ENCODE measurements at places on chromosomes 11 and 22.

GRCh38 chr11:83427501-83427900 is 141.3 kb upstream of the CCDC90B start:
- no peak for DNase-seq

DNA sequence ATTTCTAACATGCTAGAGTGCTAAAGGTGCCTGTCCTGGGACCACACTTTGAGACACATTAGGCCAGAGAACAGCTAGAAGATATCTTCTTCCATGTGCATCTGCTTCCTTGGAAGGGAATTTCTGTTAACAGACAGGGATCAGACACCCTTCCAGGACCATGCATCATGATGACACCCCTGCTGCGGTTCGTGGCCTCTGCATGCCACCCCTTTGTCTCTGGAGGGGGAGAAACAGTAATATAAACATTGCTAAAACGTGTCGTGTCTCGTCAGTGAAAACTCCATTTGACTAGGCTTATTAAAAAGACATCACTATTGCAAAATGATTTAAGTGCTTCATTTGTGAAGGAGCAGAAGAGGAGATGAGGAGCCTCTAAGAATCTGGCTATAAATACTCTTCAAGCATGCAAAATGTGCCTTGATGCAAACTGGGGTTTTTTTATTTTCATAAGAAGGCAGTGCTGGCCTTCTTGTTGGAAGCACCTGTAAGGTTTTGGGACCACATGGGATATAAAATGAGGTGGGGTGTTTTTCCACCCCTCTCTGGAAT is 141.6 kb downstream of the MYO18B start:
- DNase-seq = no peak

DNA sequence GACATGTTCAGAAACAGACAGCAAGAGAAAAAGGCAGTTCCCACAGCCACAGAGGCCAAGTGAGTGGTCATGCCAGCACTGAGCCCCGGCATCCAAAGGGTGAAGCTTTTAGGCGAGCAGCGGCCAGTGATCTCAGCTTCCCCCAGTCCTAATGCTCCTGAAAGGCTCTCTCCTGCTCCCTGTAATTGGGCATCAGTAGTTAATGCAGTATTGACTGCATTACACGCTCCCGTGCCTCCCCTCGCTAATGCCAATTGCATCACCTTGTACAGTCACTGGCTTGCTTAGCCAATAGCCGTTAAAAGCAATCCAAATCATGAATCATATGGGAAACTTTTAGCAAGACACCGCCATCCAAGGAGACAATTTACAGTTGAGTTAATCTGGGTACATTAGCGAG is 4.9 kb downstream of the LMO1 start:
- DNase-seq = no peak

DNA sequence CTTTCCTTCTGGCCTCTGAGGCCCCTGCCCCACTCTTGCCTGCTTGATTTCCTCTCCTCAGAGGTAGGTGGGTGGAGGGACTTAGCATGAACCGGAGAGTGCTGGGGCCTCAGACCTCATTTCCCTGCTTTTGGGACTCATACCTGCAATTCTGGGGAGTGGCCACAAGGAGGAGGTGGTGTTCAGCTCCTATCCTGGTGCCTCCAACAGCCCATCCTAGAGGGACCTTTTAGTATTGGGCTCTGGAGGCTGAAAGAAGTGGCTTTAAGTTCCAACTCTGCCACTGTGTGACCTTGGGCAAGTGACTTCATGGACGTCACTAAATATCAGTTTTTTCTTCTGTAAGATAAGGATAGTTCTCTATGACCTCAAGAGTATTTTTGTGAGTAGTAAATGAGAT is 98.6 kb downstream of the KIAA1671 start:
- DNase-seq = no peak

DNA sequence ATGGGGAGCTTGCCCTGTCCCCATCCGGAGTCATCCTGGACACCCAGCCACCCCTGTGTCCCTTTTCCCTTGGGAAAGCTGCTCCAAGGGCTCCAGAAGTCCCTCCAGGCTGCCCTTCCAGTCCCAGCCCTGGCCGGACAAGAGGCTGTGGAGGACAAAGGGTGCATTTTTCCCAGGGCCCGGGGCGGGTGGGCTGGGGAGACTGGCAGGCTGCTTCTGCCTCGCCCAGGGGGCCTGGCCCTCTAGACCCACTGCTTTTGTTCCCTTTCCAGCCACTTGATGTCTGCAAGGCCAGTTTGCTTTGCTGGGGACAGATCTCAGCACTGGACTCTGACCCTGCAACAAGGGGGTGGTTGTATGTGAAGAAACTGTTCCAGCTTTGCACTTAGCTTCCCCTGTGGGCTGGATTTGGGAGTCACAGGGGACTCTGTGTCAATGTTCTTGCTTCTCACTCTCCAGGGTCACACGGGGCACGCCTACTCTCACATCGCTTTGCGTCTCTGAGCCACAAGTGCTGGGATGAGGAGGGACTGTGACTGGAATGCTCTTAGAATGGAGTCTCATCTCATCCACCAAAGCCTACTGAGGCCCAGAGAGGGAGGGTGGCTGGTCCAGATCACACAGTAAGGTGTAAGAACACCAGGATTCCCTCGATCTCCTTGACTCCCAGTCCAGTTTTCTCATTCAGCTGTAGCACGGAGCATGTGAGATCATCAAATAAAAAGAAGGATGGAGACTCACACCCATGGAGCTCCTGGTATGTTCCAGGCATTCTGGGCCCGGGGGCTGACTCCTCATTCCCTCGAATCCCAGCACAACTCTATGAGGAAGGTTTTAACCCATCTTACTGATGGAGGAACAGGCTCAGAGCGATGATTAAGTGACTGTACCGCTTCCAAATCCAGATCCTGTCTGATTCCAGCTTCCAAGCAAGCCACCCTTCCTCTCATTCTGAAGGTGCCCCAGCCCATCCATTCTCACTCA is 59.9 kb downstream of the FBXO7 start:
- DNase-seq = no peak

DNA sequence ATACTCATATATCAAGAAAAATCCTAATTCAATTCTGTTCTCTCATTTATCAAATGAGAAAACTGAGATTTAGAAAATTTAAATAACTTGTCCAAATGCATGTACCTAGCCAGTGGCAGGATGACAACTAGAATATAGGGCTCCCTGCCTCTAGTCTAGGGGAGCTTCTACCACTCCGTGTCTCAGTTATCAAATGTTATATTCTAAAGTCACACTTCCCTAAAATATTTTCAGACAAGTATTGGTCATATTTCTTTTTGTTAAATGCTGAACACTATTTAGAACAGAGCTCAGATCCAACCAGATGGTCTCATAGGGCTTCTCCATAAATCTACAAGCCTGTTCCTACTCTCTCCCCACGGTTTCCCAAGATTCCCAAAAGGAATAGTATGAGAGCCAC is 26.3 kb downstream of the KCNJ1 start:
- no peak for DNase-seq

DNA sequence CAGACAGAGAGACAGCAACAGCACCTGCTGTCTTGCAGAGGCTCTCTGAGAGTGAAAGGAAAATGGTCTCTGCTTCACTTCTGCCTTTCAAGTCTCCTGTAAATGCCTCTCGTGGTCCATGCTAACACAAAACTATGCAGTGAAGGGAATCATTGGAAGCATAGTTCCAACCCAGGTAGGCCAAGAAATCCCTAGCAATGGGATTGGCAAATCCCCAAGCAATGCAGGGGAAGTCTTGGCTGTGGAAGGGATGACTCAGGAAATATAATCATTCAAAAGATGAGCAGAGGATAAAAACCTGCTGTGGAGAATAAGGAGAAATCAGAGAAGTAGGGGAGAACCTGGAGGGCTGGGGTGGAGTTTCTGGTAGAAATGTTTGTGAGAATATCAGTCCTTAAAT is 216.1 kb upstream of the ZBED5 start:
- DNase-seq = no peak

DNA sequence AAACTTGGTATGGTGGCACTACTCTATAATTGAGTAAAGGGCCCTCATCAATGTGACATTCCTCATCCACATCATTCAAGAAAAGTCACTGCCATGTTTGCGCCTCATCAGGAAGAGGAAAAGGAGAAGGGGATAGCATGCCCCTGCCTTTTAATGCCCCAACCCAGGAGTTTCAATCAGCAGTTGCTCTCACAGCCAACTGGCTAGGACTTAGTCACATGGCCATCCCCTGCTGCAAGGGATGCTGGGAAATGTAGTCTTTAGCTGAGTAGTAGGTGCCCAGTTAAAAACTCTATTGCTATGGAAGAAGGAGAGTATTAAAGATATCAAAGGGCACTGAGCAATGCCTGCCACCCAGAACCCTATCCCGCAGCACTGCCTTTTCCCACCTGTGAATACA is 10.9 kb upstream of the CCND1 start:
- no peak for DNase-seq

DNA sequence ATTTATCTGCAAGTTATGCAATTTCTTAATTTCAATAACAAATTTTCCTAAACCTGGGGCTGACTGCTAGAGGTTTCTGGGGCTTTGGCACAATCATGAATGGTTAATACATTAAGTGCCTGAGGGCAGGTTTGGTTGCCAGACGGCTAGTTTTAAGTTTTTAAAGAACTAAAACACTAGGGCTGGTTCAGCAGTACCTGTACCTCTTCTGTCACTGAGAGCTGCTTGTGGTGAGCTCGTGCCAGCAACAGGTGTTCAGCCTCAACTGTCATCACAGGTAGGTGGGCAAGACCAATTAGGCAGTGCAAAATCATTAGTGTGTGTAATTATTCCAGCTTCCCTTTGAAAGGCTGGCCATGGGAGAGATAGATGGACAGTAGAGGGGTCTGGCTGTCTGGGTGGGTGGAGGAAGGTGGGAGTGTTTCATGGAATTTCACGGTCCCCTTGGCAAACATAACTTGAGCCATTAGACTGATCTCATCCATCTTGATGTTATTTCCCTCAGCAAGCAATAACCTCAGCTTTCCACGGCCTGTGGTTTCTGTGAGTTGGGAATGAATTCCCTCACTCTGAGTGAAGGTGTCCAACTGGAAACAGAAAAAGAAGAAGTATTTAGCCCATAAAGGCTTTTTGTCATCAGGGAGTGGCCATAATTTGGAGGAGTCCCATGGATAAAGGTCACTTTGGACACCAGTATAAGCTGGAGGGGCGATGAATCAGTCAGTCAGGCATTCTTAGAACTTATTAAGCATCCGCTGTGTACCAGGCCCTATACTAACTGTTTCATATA is 114.8 kb downstream of the SNX19 start:
- DNase-seq = no peak

- DNase-seq = no peak
Observed at GRCh38 chr11:94537031-94537600, 6.6 kb upstream of the FUT4 start.

GRCh38 chr11:101707477-101707876 is 123.7 kb upstream of the TRPC6 start:
- DNase-seq = no peak

DNA sequence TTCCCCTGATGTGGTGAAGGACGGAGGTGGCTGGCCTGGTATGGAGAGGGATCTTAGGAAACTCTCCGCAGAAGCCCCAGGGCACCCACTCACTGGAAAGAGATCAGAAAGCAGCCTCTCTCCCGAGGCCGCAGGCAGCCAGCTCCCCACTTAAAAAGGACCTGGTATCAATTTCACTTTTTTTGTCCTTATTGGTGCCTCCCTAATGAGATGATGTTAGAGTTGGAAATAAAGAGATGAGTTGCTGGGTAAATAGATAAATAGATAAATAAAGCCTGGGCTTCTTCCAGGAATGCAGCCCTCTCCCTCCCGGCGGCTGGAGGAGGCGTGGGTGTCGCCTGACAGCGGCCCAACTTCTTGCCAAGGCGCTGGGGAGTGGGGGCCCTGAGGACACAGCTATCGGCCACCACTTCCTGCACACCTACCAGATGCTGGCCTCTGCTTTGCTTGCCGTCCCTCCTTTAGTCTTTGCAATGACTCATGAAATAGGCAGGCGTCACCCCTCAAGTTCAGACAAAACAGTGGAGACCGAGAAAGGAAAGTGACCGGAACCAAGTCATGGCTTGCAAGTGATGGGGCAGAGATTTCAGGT is 42.9 kb downstream of the LINC01488 start:
- DNase-seq = no peak

DNA sequence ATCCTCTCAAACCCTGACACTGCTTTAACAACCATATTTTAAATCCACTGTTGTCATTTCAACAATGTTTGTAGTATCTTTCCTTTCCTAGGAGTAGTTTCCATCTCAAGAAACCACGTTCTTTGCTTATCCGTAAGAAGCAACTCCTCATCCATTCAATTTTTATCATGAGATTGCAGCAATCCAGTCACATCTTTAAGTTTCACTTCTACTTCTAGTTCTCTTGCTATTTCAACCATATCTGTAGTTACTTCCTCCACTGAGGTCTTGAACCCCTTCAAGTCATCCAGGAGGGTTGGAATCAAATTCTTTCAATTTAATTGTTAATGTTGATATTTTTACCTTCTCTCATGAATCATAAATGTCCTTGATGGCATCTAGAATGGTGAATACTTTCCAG is 22.4 kb downstream of the CCDC82 start:
- no peak for DNase-seq

DNA sequence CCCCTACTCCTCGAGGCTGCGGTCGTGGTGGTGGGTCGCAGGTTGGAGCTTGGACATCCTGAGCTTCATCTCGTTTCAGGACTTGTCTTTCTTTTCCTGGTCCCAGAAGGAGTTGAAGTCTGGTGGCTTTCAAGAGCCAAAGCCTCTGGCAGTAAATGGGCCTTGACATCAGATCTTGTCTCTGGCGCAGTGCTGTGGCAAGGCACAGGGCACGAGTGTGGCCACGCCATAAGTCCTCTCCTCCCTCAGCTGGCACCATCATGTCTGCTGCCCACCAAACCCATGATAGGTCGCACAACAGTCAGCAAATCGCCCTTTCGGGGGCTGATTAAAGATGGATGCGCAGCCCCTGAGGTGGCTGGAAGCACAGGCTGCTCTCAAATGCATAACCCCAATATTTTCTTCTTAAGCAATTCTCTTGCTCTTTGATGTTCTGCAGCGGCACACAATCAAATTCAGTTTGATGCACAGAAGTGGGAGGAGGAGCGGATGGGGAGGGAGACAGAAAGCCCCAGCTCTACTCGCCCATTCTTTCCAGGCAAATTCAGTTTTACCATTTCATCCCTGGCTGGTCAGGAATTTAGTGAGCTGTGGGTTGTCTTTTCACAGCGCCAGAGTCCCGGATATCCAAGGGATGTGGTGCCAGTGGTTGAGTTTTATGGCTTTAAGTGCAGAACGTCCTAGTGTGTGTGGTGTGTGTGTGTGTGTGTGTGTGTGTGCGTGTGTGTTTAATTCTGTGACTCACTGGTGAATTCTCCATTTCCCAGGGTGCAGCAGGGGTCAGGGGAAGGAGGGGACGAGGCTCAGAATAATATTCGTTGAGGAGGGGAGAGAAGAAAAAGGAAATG is 162.0 kb downstream of the DSCAML1 start:
- no peak for DNase-seq

- DNase-seq = no peak
Observed at GRCh38 chr11:14202251-14203196, 156.5 kb downstream of the RRAS2 start.

GRCh38 chr11:128720522-128720985 is 26.7 kb downstream of the FLI1 start:
- DNase-seq = no peak

GRCh38 chr22:20807315-20807752 is 33.4 kb downstream of the SERPIND1 start:
- no peak for DNase-seq

Measured in stimulated activated CD8-positive, alpha-beta memory T cell treated with anti-CD3 and anti-CD28 coated beads, Interleukin-4, amount 100 ng/mL, for 1 hour (primary cell).